ENCODE measurements at places on chromosomes 1 and 21.
A peak's percentile ranks its signal among the peaks of the same experiment; 100 is the strongest.

DNA sequence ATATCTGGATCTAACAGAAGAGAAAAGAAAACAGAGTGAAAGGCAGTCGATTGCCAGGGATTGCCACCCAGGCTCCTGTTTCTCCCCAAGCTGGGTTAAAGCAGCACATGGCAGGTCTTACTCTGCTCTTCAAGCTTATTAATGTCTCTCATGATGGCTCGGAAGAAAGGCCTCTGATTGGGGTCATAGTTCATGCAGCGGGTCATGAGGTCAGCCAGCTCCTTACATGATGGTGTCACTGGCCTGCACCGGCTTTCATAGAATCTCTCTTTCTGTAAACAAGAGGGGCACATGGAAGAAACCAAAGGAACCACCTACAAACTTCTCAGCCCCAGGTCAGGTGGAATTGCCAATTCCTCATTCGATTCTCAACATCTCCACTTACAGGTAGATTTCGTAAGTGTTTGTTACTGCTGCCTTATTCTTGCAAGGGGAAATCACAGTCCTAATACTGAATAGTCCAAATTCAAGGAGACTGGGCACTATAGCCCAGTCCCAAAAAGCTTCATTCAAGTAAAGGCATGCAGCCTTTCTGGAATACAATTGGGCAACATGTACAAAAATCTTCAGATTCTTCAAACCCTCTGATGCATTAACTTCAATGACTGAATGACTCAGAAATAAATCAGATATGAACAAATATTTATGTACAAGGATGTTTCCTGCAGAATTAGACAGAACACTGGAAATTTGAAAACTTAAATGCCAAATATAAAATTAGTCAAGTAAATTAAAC lies 96.6 kb downstream of the RAVER2 start:
- no peak for DNase-seq

- DNase-seq, result no peak
Measured at GRCh38 chr1:921011-921837, 2.5 kb upstream of the SAMD11 start.

DNA sequence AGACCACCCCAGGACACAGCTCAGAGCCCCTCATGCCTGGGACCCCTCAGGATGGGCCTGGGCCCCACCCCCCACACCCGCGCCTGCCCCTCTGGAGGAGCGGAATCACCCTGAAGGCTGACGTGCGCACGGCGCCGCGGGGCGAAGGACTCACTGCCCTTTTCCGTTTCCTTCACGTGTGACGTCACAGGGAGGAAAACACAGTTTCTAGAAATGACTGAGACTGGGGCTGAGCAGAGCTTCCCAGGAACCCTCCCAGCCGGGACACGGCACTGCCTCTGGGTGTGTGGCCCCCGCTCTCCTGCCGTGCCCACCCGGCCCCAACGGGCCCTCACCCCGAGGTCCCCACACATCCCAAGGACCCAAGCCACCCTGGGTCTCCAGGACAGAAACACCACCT lies 5.4 kb upstream of the TNFRSF4 start:
- DNase-seq, result peak; percentile 82

DNA sequence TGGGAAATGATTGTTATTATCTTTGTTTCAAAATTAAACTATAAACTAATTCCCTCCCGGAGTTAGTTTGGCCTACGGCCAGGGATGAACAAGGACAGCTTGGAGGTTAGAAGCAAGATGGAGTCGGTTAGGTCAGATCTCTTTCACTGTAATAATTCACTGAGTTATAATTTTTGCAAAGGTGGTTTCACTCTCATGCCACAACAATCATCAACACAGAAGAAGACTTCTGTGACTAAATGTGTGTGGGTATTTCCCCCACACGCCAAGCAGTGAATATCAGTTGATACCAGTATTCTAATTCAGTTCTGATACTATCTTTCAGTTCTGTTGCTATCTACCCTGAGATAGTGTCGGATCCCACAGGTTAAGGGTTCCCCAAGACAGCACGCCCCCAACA lies 215.1 kb downstream of the S1PR1 start:
- peak; percentile 15 for DNase-seq

- no peak for DNase-seq
Measured at GRCh38 chr21:14064296-14064645, 146.5 kb downstream of the LIPI start.

GRCh38 chr1:219257751-219258150 lies 84.1 kb downstream of the LYPLAL1 start:
- no peak for DNase-seq

- no peak for DNase-seq
Measured at GRCh38 chr1:67646145-67647035, 38.6 kb upstream of the GADD45A start.

GRCh38 chr1:169527451-169528214 lies 41.9 kb upstream of the SLC19A2 start:
- DNase-seq, result no peak

DNA sequence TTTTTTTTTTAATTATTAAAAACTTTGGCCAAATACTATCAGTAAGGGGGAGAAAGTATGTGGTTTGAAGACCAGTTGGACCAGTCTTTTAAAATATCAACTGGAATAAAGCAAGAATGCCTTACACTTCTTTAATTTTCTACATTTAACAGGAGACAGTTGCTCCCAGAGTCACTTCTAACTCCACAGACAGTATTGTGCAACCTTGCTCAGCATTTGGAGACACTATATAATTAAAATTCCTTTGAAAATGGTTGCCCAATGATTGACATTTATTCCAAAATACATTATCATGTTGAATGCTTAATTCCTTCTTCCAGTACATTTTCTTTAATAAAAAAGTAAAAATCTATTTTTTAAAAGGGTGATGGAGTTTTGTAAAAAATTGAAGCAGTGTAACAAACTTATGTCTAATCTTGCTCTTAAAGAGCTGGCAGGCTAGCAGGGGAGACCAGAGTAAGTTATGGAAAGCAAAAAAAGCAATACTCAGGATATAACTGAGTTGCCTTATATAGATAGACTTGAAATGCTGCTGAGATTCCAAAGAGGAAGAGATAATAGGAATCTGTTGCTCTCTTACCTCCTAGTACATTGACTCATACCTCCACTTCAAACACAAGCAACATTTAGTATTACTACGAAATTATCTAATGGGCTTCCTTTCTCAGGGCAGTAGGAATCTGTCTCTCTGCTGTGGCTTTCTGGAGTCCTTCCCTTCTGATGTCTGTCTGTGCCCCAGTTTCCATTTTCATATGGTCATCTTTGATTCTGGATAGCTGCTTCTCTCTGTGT lies 69.7 kb upstream of the RGL1 start:
- DNase-seq, result no peak

DNA sequence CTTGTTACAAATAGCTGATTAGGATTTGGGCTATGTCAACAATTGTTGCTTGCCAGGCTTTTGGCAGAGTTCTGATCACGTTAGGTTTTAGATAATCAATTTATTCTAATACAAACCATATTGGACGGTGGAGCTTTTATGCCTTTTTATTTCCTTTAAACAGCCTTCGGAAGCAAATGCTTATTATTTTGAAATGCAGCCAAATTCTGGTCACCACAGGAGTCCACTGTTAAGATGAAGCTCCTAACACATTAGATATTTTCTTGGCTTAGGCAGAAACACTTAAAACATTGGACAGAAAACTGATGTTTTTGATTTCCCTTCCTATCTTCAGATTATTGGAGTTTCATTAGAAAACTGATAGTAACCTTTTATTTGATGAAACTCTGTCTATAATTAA lies 82.9 kb downstream of the CENPF start:
- no peak for DNase-seq

GRCh38 chr21:27772816-27773215 lies 805.9 kb upstream of the ADAMTS5 start:
- no peak for DNase-seq

GRCh38 chr1:8495928-8496401 lies 178.1 kb downstream of the SLC45A1 start:
- peak; percentile 75 for DNase-seq

DNA sequence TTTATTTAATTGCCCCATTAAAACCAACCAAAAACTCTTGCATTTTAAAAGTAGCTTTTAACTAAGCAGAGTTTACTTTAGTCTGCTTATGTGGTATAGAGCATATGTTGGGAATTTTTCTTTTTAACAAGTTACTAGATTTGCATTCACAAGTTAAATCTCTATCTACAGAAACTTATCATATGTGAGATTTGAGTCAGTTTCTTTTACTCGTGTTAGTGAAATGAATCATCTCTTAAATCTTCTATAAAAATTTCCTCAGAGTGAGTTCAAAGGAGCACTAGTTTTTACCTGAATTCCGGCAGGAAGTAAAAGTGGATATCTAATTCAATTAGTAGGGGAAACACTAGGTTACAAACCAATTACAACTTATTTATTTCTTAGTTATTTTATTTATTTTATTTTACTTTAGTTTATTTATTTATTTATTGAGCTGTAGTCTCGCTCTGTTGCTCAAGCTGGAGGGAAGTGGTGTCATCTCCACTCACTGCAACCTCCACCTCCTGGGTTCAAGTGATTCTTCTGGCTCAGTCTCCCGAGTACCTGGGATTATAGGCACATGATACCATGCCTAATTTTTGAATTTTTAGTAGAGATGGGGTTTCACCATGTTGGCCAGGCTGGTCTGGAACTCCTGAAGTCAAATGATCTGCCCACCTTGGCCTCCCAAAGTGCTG lies 1609.6 kb upstream of the B3GALT2 start:
- no peak for DNase-seq

DNA sequence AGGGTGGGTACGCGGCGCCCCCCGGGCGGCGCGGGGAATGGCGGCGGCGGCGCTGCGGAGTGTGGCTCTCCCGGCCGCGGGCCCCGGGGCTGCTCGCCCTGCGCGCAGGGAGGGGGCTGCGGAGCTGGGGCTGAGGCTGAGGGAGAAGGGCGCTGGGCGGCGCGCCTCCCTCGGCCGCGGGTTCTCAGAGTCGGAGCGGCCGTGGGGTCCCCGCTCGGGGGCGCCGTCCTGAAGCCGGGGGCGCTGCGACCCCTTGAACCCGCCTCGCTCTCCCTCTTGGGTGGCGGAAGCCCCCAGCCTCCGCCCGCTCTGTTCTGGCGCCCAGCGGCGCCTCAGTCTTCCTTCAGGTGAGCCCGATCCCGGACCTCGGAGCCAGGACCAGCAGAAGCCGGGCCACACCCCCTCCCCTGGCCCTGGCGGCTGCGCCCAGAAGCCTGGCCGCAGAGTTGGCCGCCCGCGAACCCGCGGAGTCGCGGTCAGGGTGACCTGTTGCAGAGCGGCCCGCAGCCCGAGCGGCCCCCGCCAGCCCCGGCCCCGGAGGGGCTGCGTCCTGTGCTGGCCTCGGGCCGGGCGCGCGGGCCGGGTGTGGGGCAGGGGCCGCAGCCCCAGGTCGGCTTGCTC lies 532 bp downstream of the RALGPS2 start:
- DNase-seq, result no peak

- DNase-seq, result no peak
Measured at GRCh38 chr1:186842547-186842946, 13.8 kb downstream of the PLA2G4A start.
